ENCODE measurements at places on chromosomes 7 and 10. TPM values are rescaled to one million over a fixed set of nuclear protein-coding genes. Genes with fewer than 3 reads are reported as not detected.

The LRGUK gene
- polyA plus RNA-seq = 2.9 TPM

The SLC13A4 gene
- polyA plus RNA-seq = 3.1 TPM

The CADPS2 gene
- polyA plus RNA-seq = 51.7 TPM

The VKORC1L1 gene
- polyA plus RNA-seq = 26.9 TPM

The WDR86 gene
- 49.6 TPM for polyA plus RNA-seq

The PIP gene
- not detected for polyA plus RNA-seq

The AKR1C4 gene
- polyA plus RNA-seq = not detected

The UBN2 gene
- 11.9 TPM for polyA plus RNA-seq

The ADGRA1 gene
- polyA plus RNA-seq = 1.3 TPM

The GBX1 gene
- polyA plus RNA-seq = 0.34 TPM

The MMD2 gene
- 0.23 TPM for polyA plus RNA-seq

The FAM241B gene
- 11.0 TPM for polyA plus RNA-seq

The FGFR2 gene
- 119 TPM for polyA plus RNA-seq

The CAV1 gene
- 26.0 TPM for polyA plus RNA-seq

The ANKRD2 gene
- polyA plus RNA-seq = 0.39 TPM

The MLXIPL gene
- 8.7 TPM for polyA plus RNA-seq

The NRP1 gene
- 158 TPM for polyA plus RNA-seq

The SPDYE11 gene
- polyA plus RNA-seq = 1.2 TPM

The FXYD4 gene
- 0.49 TPM for polyA plus RNA-seq

The GNGT1 gene
- polyA plus RNA-seq = not detected

The AGAP4 gene
- polyA plus RNA-seq = 50.0 TPM

The SUGCT gene
- 12.2 TPM for polyA plus RNA-seq

The SRRM3 gene
- 2.1 TPM for polyA plus RNA-seq

The FLNC gene
- 18.6 TPM for polyA plus RNA-seq

The ITPRID1 gene
- polyA plus RNA-seq = not detected

The MINDY4 gene
- polyA plus RNA-seq = 42.4 TPM

The ARL3 gene
- 31.3 TPM for polyA plus RNA-seq

The MRPL43 gene
- polyA plus RNA-seq = 103 TPM

The KCNIP2 gene
- polyA plus RNA-seq = 8.4 TPM

The OR2A7 gene
- polyA plus RNA-seq = 19.6 TPM

The CYP3A7 gene
- 0.43 TPM for polyA plus RNA-seq

The ABLIM1 gene
- polyA plus RNA-seq = 108 TPM

The ZNF722 gene
- polyA plus RNA-seq = not detected

The FAM131B gene
- polyA plus RNA-seq = 2.5 TPM

The EDRF1 gene
- 45.8 TPM for polyA plus RNA-seq

The FAM25G gene
- polyA plus RNA-seq = not detected

The PPP1R9A gene
- 34.2 TPM for polyA plus RNA-seq

The ZSWIM8 gene
- 126 TPM for polyA plus RNA-seq

The CYP2C19 gene
- 0.30 TPM for polyA plus RNA-seq

The DNAJB9 gene
- 42.7 TPM for polyA plus RNA-seq

The GDF10 gene
- polyA plus RNA-seq = 1.7 TPM

The EXOC6 gene
- polyA plus RNA-seq = 17.5 TPM

The AOC1 gene
- polyA plus RNA-seq = 63.0 TPM

The SAMD9L gene
- 3.3 TPM for polyA plus RNA-seq

The NXPH1 gene
- not detected for polyA plus RNA-seq

The MXI1 gene
- polyA plus RNA-seq = 42.9 TPM
